Stimulated activated CD8-positive, alpha-beta memory T cell treated with anti-CD3 and anti-CD28 coated beads, Interleukin-15, amount 100 ng/mL, for 48 hours (primary cell): ENCODE measurements at places on chromosomes 4 and X.

DNA sequence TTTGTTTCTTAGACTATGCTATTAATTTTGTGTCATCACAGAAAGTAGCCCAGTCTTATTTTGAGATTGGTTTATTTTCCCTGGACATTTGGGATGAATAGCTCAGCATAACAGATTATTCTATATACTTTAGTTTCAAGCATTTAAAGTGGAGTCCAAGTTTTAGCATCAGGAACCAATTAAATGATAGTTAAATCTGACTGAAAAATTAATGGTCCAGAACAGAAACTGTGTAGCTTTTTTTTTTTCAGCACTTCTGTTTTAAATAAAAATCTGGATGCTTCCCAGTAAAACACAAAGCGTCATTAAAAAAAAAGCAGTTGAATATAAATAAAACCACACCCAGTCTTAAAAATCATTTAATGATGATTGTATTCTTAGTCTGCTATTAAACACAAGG is 59.4 kb upstream of the PITX2 start:
- DNase-seq = no peak

DNA sequence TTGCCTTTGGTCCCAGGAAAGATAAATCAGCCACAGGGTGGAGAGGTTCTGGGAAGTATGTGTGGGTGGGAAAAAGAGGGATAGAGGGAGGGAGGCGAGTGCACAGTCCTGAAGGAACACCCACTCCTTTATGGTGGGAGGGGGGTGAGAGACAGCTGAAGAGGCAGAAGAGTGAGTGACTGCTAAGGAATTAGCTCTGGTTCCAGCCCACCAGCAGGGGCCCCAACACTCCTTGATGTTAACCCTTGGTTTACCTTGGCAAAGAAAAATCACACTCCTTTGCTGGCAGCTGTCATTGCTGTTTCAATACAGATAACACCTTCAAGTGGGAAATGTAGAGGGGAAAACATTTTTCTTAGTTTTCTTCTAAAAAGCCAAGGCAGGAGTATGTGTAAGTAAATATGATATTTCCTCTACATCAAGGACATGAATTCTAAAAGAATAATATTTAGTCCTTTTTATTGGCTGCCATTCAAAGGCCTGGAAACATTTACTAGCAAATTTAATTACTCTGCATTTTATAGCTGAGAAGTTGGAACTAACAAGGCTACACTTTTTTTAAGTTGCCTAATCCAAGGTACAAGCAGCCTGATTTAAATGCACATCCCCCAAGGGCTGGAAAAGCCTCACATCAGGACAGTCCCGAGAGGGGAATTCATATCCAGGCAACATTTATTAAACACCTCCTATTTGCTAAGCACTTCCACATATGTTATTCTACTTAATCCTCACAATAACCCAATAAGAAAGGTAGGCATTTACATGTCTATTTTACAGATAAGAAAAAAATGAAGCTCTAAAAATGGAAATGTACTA is 81.7 kb downstream of the HS6ST2 start:
- DNase-seq = no peak

DNA sequence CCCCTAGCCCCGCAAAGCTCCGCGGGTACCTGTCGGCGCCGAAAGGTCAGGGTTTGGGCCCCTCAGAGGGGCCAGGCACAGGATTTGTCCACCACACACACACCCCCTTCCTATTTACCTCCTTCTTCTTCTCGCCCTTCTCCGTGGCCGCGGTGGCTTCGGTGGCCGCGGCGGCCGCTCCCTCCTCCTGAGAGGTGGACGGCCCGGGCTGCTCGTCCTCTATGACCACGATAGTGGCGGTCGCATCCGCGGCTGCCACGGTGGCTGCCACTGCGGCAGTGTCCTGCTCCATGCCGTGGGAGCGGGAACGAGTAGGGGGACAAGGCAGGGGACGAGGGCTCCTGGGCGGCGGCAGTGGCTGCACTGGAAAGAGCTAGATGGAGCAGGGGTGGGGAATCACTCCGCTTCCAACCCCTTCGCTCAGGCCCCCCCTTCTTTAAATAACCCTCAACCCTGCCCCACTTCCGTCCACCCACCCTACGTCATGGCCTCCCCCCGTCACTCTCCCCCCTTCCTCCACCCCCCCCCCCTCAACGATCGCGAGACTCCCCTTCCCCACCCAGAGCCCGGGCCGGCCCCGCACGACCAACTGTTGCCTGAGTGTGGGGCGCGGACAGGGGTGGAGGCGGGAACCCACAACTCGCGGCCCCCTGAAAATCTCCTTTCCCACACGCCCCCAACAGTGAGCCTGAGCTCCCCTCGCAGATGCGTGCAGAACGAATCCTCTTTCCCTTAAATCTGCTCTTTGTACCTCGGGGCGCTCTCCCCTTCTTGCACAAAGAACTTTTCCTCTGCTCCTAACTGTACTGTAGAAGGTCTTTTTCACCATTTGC is at the start of gene SMARCA1:
Gene SMARCA1 (minus strand): TSS at position 412 of the 833 bp plus-strand sequence. CDS start 120 bp downstream, at position 292.
- no peak for DNase-seq

DNA sequence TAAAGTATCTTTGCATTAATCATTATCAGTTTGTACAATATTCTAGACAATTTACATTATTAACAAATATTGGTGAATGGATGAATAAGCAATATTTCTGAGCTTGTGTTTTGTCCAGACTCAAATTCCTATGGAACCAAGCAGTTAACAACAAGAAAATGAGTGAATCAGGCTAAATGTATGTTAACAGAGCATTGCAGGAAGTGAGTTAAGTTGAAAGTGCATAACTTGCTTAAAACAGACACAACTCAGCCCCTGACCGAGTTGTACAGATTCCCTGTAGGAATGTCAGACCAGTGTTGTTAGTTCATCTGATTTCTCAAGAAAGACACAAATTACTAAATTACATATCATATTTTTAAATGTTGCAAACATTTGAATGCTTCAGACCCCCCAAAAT is 23.7 kb upstream of the CSN1S1 start:
- DNase-seq = no peak

- no peak for DNase-seq
Observed at GRCh38 chr4:13476915-13477314, 7.2 kb downstream of the RAB28 start.

DNA sequence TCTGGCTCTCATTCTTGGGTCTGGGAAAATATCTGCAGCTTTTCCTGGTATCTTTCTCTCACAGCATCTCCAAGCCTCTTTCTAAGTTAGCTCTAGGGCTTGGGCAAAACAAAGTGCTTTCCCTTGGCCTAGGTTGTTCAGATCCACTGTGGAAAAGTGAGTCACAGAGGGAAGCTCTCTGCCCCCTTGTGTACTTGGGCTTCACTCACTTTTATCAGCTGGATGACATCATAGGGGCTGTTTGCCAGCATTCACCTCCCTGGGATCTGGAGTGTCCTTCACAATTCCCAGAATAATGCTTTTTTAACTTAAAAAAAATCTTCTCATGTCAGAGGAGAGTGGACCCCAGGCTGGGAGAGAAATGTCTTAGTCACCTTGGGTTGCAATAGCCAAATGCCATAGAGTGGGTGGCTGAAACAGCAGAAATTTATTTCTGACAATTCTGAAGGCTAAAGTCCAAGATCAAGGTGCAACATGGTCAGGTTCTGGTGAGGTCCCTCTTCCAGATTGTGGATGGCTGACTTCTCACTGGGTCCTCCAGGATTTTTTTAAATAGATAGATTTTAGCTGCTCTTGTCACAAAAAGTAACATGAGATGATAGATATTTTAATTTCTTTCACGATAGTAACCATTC is 247.8 kb downstream of the SH2D1A start:
- no peak for DNase-seq

- no peak for DNase-seq
Observed at GRCh38 chr4:148704291-148704690, 262.1 kb upstream of the NR3C2 start.

GRCh38 chrX:15468036-15468435 is 25.1 kb downstream of the PIR start:
- no peak for DNase-seq

DNA sequence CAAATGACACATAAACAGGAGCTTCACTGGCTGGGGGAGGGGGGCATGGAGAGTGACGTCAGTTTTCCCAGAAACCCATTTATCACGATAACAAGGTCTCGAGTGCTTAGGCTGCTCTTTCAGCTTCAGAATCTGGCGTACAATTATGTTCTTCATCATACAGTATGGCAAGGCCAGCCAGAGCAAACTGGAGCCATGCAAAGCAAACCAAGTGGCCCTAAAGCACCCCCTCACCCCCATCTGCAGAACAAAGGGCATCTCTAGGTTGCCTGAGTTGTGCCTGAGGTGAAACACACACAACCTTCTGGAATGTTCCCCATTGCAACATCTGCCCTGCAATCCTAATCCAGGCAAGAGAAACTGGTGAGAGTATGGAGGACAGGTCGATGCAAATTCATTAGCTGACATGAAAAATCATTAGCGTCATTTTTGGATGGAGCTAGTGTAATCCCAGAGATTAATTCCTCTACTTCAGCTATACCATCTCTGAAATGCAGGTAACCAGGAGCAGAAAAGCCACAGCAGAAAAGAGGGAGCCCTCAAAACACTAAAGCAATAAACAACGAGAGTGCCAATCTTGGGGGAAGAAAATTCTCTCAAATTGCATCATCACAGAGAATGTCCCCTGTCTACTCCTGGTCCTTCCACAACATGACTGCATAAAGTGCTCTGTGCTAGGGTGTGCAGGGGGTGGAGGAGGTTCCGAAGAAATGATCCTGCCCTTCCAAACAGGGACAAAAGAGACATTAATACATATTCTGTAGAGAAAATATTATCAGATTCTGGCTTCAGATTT is 1.8 kb downstream of the SEPTIN6 start:
- no peak for DNase-seq

- no peak for DNase-seq
Observed at GRCh38 chr4:157882901-157883300, 289.9 kb downstream of the GASK1B start.

- no peak for DNase-seq
Observed at GRCh38 chr4:174214101-174214878, 69.2 kb downstream of the FBXO8 start.

DNA sequence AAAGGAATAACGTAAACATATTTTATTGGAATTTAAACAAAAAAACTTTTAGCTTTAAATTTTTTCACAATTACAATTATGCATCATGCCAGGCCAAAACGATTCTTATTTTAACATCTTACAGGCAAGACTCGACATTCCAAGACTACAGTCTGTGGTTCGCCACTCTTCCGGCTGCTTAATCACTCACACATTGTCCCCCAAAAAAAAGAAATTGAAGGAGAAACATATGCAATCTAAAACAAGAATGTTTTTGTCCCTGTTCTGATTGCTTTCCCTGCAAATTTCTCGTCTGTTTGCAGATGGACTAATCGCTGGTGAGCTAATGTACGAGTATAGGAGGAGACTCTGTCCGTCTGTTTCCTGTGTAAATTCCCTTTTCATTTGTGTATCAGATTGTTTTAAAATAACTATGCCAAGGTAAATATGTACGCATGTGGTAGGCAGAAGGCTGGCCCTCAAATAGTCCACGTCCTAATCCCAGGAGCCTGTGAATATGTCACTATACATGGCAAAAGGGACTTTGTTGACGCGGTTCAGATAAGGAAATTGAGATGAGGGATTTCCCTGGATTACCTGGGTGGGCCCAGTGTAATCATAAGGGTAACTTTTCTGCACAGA is 37.7 kb upstream of the MTNR1A start:
- no peak for DNase-seq

DNA sequence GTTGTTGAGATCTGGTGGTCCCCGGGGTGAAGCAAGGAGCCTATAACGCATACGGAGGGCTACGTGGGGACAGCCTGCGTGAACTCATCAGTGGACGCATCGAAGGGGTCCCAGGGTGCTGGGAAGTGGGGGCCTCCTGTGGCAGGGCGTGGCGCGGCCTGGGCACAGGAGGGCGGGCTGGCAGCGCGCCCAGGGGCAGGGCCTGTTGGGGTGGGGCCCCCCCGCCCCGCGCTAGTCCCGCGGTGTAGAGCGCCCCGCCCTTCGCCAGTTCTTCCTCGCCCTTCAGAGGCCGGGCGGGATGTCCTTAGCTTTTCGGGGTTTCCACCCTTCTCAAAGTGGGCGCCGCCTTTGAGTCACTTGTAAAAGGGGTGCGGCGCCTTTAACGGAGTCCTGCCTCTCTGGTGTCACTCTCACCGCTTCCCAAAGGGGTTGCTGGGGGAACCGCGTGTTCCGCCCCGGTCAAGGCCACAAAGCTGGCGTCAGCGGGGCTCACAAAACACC is 632 bp downstream of the PLP2 start:
- DNase-seq = peak; percentile 72

DNA sequence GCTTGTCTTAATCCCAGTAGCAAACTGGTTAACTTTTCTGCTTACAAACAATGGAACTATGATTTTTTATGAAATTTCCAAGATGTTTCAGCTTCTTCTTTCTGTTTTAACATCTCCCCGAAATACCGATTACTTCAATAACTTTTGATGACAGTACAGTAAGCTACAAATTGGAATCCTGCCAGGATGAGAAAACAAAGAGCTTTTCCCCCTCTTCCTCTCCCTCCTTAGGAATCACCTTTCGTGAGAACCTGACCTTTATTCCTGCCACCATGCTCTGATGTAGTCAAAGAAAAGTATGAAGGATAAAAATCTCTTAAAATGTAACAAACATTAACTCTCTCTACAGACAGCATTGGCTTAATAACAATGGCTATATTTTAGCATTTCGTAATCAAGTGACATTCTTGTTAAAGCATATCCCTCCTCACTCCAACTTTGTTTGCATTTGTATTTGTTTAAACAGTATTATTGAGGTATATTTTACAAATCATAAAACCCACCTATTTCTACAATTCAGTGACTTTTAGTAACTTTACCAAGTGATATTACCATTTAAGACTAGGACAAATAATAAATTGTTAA is 148.7 kb upstream of the NAP1L5 start:
- DNase-seq = no peak

GRCh38 chr4:102342404-102343074 is 2.7 kb downstream of the SLC39A8 start:
- DNase-seq = no peak

GRCh38 chr4:105135785-105136184 is 10.9 kb upstream of the TET2 start:
- no peak for DNase-seq

DNA sequence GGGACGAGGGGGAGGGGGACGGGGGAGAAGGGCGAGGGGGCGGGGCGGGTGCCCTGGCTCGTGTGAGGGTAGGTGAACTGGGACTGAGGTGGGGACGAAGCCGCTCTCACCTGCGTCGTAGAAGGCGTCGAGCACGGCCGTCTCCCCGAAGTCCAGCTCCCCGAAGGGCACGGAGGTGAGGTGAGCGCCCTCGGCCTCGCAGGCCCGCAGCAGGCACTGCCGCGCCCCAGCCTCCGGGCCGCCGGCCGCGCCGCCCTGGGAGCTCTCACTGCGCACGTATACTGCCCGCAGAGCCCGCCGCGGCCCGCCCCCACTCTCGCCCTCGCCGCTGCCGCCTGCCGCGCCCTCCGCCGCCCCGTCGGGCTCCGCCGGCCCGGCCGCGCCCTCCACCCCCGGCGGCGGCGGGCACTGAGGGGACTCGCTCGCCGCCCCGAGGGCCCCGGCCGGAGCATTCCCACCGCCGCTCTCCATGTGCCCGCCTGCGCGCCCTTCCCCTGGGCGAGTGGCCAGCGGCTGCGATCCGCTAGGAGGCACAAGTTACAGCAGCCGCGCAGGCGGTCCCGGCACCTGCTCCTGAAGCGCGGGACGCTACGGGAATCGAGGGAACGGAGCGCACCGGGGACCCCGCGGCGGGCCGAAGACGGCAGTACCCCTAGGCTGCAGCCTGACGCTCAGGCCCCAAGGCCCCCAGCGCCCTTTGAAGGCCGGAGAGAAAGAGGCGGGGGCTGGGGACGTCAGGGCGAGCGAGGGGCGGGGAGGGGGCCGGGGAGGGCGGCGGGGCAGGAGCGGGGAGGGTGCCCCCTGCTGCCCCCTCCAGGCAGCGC is at the start of gene MAP3K15:
Gene MAP3K15 (minus strand): TSS at position 718 of the 824 bp plus-strand sequence. CDS start 247 bp downstream, at position 471.
- DNase-seq = no peak

GRCh38 chr4:124939908-124940307 is 227.4 kb upstream of the ANKRD50 start:
- no peak for DNase-seq

- no peak for DNase-seq
Observed at GRCh38 chr4:123399627-123400358, 3.2 kb downstream of the SPRY1 start.
